GM12878 (cell line): ENCODE measurements at places on chromosomes 7 and 10. TPM values are rescaled to one million over a fixed set of nuclear protein-coding genes. Genes with fewer than 3 reads are reported as not detected.

DNA sequence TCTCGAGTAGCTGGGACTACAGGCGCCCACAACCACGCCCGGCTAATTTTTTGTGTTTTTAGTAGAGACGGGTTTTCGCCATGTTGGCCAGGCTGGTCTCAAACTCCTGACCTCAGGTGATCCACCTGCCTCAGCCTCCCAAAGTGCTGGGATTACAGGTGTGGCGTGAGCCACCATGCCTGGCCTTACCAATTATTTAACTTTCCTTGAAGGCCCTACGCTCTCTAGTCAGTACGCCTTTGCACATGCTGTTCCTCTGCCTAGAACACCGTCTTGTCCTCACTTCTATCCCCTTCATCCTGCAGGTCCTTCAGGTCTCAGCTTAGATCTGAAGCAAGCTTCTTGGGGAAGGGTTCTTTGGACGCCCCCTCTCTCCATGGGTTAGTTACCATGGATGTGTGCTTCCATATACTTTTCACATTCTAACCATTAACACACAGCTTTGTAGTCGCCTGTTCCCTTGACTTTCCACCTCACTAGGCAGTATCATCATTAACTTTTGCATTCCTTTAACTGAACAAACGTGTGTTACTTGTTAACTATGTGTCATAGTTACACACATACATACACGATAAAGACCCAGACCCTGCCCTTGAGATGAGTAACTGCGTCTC is 592 bp upstream of the ATP6V1F start:
- H3K4me3 ChIP-seq = peak overlapping the region; percentile 66
- H3K36me3 ChIP-seq = no peaks in the 10 kb centered on the region
- H3K4me1 ChIP-seq = peaks cover 8% of the 10 kb centered on the region; the same call in 1 of the 2 replicates
- no peaks in the 10 kb centered on the region for H3K27me3 ChIP-seq
- no peak for DNase-seq
- H3K27ac ChIP-seq = peak overlapping the region; percentile 39; the same call in 1 of the 2 replicates

DNA sequence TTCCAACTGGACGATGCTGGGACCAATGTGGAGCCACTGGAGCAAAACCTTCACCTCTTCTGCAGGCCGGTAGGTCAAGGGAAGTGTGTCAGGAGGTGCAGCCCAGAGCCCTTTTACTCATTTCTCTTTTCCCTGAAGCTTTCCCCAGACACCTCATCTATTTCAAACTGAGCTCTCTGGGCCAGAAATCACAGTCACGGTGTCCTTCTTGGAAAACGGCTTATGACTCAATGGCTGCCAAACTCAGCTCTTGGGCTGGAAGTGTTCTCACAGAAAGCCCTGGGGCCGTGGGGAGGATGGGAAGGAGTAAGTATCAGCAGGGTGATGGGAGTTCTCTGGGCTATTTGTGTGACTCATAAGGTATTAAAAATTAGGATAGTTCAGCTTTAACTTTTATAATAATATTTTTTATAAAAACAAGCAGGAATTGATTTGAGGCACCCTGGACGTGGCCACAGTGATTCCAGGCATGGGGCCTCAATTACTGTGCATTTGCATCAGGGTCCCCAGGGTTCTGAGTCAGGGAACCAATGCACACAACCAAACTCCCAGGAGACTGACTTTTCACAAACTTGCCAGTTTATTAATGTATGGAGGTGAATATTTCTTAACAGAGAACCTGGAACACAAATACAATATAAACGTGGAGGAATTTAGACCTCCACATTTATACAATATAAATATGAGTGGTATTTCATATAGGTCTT is 187.4 kb upstream of the TMEM72 start:
- DNase-seq = no peak
- no peaks in the 10 kb centered on the region for H3K36me3 ChIP-seq
- peaks cover 10% of the 10 kb centered on the region for H3K4me1 ChIP-seq
- H3K27ac ChIP-seq = no peak overlapping the region

GRCh38 chr7:70588191-70588921 is 543.6 kb upstream of the GALNT17 start:
- no peaks in the 10 kb centered on the region for H3K36me3 ChIP-seq
- H3K4me1 ChIP-seq = peaks cover 14% of the 10 kb centered on the region
- no peaks in the 10 kb centered on the region for H3K27me3 ChIP-seq
- DNase-seq = no peak
- no peak overlapping the region for H3K4me3 ChIP-seq

- no peaks in the 10 kb centered on the region for H3K4me1 ChIP-seq
- H3K27me3 ChIP-seq = no peaks in the 10 kb centered on the region
- no peak for DNase-seq
- no peak overlapping the region for H3K27ac ChIP-seq
These were observed 14.7 kb downstream of the PWWP2B start for GRCh38 chr10:132411561-132412253.

GRCh38 chr7:39527951-39528350 is 38.3 kb upstream of the YAE1 start:
- no peak overlapping the region for H3K4me3 ChIP-seq
- no peaks in the 10 kb centered on the region for H3K36me3 ChIP-seq
- no peaks in the 10 kb centered on the region for H3K4me1 ChIP-seq
- DNase-seq = no peak

The FAM221A gene
- total RNA-seq = 7.3 and 7.5 TPM in 2 replicates
